ENCODE measurements at places on chromosomes 1 and 21.
A peak's percentile ranks its signal among the peaks of the same experiment; 100 is the strongest.

GRCh38 chr1:194477908-194478307 is 1291.5 kb upstream of the B3GALT2 start:
- DNase-seq: no peak

DNA sequence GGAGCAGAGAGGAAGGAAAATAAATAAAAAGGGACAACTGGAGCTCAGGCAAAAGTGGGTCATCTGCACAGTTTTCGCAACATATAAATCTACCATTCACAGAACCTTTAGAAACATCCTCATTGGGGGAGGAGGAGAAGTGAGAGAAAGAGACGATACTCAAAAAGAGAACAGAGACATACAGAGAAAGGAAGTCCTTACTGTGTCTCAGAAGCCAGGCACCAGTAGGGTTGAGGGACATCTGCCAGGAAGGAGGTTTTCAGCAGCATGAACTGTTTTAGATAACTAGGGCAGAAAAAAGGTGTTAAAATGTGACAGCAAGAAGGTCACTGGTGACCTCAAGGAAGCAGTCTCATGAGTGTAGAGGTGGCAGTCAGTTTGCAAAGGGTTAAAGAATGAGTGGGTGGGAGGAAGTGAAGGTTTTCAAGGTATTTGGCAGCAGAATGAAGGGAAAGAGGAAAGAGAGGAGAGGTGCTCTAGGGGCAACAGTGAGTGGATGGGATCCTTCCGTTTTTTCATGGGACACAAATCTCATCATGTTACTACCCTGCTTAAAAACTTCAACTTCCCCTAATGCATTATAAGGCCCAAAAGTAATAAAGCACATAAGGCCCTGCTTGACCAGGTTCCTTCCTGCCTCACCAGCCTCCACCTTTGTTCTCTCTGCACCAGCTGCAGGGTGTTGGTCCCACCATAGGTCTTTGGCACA is 9.5 kb downstream of the JAK1 start:
- DNase-seq: no peak

DNA sequence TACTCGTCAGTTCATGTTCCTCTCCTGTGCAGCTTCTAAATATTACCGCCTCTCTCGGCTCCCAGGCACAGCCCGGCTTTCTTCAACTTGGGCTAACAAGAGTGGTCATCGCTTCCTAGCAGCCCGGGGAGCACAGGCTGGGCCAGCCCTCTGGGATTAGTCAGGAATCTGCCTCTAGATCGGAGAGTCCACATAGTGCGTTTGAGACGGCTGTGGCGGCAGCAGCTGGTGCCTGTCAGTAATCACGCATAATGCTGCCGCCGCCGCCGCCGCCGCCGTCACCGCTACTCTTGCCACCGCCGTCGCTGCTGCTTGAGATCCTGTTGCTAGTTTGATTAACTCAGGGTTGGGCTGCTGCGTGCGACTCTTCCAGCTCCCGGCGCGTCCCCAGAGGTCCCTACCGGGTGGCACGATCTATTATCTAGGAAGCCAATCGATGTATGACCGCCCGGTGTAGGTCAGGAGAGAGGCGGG is at the start of gene RXRG:
TSS of gene RXRG (minus strand) at position 230 of the 474 bp plus-strand sequence. CDS start 233 bp downstream, outside the sequence.
- DNase-seq: no peak

- no peak for DNase-seq
Observed at GRCh38 chr1:43856188-43856587, 77.4 kb upstream of the ARTN start.

DNA sequence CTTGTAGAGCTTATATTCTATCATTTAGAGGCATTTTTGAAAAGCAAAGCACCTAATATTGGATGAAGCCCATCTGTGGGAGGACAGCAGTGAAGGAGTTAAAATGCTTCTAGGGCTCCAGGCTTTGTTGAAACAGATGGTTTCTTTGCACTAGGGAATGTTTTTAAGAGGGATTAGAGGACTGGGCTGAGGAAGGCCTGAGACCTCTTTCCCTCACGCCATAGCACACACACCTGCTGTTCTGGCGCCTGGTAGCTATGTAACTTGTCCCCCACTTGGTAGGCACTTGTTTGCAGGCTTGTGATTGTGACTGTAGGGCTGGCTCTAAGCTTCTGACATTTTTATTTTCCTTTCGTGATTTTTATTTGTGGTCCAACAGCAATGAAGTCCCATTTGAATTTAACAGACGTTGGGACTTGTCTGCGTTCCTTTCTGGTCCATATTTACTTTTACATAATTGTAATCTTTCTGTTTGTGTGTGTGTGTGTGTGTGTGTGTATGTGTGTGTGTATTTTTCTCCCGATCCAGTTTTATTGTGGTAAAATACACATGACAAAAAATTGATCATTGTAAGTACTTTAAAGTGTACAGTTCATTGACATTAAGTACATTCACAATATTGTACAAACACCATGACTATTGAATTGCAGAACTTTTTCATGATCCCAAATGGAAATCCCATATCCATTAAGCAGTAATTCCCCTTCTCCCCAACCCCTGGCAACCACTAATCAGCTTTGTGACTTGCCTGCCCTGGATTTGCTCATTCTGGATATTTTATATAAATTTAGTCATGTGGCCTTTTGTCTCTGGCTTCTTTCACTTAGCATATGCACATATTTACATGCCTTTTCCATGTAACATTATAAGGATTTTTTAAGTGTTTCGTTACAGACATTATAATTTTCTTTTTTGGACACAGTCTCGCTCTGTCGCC is 33.5 kb upstream of the MACF1 start:
- DNase-seq: no peak

DNA sequence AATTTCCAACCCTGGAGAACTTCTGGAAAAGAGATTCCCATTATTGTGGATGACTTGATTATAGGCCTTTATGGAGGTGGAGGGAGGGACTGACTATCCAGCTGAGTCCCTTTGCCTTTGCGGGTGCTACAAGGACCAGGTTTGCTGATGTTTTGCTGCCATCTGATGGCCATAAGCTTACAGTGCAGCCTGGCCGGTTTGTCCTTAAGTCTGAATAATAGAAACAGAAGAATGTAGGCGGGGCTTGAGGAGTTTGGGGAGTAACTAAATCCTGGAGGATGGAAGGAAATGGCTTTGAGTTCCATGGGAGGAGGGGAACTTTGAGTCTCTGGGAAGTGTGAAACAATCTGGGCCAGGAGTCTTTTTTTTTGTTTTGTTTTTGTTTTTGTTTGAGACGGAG is 55.7 kb upstream of the CD1D start:
- DNase-seq: peak; percentile 34

GRCh38 chr1:7500381-7501083 is 270.6 kb upstream of the VAMP3 start:
- DNase-seq: no peak

- no peak for DNase-seq
Observed at GRCh38 chr1:221023482-221023881, 144.2 kb downstream of the HLX start.

DNA sequence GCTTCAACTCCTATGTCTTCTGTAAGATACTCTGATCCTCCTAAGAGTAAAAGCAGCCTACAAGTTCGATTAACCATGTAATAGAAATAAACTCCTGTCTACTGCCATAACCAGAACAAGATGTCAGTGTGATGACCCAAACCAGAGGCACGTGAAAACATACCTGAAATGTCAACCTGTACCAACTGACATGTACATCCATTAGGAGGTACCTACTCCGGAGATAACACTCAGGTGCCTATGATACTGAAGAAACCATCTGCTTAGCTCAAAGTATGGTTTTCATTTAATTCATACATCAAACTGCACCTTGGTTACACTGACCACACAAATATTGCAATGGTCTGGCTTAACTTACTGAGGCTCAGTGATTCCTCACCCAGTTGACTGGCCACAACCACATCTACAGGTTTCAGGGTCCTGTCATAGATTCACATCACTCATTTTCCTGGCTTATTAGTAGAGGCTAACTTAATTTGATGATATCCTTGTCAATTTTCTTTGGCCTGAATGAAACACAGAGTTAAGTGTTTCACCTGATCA is 4.4 kb downstream of the ITPKB start:
- DNase-seq: no peak

GRCh38 chr21:31983554-31983953 is 110.7 kb downstream of the HUNK start:
- DNase-seq: no peak

DNA sequence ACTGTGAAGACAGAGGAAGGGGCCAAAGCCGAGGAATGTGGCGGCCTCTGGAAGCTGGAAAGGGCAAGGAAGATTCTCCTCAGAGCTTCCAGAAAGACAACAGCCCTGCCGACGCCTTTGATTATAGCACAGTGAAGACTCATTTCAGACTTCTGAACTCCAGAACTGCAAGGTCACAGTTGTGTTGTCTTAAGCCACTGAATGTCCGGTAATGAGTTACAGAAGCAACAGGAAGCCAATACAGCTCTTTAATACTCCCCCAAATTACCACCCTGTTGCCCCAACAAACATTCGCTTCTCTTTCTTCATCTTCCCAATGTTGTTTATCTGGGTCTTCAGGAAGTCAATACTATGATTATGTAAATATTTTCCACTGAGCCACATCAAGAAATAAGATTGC is 44.0 kb downstream of the ETS2 start:
- DNase-seq: no peak

All from stimulated activated CD4-positive, alpha-beta T cell treated with anti-CD3 and anti-CD28 coated beads, Interleukin-1b, Interleukin-23, amount 100 ng/mL, for 1 hour (primary cell).